ENCODE measurements at places on chromosomes 13 and 19.

GRCh38 chr19:34126966-34127365 is 45.3 kb upstream of the LSM14A start:
- no peak for DNase-seq

- DNase-seq, result no peak
Observed at GRCh38 chr19:16343156-16343555, 18.5 kb downstream of the KLF2 start.

GRCh38 chr13:32663660-32664059 is 77.4 kb downstream of the PDS5B start:
- no peak for DNase-seq

DNA sequence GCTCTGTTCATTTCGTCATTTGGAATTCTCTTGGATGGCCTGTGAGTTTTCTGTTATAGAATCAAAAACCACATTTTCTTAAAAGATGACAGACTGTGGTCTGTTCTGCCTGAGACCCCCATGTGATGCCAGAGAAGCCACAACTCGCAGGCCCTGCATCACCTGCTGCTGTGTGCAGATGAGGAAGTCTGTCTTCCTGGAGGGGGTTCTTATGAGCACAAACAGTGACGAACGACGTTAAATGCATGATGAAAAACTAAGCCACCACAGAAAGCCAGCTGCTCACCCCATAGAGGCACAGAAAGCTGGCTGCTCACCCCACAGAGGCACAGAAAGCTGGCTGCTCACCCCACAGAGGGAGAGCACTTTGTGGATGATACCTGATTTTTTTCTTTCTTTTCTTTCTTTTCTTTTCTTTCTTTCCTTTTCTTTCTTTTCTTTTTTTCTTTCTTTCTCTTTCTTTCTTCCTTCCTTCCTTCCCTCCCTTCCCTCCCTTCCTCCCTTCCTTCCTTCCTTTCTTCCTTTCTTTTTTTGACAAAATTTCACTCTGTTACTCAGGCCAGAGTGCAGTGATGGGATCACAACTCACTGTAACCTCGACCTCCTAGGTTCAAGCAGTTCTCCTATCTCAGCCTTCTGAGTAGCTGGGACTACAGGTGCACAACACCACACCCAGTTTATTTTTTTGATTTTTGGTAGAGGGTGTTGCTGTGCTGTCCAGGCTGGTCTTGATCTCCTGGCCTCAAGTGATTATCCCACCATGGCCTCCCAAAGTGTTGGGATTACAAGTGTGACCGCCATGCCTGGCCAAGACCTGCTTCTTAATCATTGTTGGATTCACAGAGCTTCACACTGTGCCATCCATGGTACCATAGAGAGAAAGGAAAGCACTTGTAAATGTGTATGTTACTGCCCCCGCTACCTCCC is 1191.4 kb downstream of the UQCRFS1 start:
- DNase-seq, result no peak

DNA sequence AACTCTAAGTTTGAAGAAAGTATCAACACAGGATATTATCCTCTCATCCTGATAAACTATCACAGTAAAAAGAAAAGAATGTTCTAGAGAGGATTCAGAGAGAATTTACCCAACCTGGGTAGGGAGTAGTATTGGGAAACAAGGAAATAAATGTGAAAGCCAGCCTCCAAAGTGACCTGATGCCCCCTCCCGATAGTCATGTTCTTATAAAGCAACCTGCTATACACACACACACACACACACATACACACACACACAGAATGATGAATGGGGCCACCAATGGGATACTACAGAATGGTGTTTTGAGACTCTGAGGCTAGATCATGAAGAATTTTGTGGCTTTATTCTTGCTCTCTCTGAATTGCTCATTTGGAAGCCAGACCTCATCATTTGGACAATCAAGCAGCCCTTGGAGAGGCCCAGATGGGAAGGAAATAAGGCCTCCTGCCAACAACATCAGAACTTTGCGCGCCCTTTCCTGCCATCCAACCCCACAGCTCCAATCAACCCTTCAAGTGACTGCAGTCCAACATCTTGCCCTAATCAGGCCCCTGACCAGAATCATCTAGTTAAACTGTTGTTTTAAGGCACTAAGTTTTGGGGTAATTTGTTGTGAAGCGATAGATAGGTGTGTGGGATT is 807.9 kb upstream of the ARGLU1 start:
- no peak for DNase-seq

DNA sequence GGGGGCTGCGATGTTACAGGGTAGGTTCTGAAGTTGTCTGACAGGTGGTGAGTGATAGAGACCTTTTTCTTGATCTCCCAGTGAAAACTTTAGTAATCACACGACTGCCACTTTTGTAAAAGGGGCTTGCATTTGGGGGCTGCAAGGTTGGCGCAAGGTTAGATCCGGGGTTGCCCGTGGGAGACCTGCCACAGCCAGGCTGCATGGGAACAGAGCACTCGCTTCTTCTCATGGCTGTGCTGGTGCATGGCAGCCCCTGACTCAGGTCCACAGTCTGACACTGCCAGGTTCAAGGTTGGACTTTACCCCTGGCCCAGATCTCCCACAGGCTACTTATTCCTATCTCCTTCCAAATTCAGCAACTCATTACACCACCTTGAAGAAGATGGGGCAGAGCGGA is 1190.4 kb downstream of the UQCRFS1 start:
- no peak for DNase-seq

DNA sequence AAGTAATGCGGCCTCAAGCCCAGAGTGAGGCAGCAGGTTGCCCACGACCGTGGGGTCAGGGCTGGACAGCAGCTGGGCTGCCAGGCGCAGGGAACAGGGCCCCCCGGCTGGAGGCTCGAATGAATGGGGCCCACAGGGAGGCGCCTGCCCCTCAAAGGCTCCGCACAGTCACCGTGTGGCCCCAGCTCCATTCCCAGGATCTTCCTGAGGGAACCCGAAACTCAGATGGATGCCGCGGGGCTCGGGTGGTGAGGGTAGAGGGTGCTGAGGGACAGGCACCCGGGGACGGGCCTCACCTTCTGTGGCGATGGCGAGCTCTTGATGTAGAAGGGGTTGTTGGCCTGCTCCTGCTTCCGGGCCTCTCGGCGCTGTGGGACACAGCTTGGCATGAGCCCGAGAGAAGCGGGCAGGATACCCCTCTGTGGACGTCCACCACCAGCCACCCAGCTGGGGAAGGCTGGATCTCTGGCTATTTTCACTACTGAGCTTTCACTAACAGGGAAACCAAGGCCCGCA is 19.3 kb downstream of the IZUMO4 start:
- DNase-seq, result no peak

GRCh38 chr19:29884466-29884865 is 57.6 kb upstream of the URI1 start:
- DNase-seq, result no peak

DNA sequence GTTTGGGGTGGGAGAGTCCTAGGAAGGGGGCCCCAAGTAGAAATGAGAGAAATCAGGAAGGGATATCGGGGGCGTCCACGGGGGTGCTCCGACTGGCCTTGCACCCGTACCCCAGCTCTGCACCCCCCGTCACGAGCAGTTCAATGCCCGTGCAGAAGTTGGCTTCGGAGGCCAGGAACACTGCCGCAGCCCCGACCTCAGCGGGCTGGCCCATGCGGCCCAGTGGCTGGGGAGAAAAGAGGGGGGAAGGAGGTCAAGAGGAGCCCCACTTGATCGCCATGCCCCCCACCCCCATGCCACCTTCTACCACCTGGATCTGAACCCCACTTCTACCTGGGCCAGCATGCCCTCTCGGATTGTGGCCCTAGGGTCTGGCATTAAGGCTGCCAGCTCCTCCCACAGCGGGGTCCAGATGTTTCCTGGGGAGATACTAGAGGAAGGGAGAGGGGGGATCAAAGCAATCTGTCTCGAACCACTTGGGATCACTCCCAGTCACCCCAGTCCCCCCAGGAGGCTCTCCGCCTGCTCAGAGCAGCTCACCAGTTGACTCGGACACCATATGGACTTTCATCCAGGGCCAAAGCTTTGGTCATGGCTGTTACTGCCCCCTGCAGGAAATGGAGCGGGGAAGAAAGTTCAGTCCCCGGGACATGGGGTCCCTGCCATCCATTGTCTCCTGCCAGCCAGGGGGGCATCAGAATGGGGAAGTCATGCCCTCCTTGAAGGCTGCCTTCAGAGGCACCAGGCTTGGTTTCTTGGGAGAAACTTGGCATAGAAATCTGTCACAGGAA is 2.5 kb upstream of the BCAT2 start:
- no peak for DNase-seq

DNA sequence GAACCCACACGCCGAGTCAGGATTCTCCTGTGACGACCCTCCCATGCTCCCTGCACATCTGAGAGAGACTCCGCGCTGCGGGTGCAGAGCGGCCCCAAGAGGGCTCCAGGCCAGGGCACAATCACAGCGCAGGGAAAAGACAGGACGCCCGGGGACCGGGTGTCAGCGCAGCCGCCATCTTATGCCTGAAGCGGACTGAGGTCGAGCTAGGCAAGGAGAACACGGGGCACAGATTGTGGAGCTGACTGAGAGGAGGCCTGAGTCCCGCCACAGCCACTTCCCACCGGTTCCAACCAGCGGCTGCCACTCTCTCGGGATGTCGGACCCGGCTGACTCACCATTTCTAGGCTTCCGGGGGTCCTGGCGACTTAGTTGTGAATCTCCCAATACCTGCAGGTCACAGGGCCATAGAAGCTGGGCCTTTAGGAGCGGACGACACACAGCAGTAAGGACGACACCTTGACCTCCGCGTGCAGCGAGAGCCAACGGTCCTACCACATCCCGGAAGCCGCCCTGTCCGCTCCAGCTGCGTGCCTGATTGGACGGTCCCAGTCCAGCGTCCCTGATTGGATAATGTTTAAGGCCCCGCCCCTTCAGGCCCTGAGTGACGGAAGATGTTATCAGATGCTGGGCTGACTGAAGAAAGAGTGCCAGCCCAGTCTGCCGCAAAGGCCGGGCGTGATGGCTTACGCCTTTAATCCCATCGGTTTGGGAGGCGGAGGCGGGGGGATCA is at the start of gene ZNF728:
ZNF728 (minus strand) TSS at position 487 of the 733 bp plus-strand sequence; CDS start at position 341, 146 bp downstream.
- DNase-seq, result no peak

Data from SIG-M5 (cell line).